ENCODE measurements at places on chromosomes 2 and 18.

GRCh38 chr18:43751203-43751602, 473.9 kb upstream of the SYT4 start:
- DNase-seq: peak; percentile 80

DNA sequence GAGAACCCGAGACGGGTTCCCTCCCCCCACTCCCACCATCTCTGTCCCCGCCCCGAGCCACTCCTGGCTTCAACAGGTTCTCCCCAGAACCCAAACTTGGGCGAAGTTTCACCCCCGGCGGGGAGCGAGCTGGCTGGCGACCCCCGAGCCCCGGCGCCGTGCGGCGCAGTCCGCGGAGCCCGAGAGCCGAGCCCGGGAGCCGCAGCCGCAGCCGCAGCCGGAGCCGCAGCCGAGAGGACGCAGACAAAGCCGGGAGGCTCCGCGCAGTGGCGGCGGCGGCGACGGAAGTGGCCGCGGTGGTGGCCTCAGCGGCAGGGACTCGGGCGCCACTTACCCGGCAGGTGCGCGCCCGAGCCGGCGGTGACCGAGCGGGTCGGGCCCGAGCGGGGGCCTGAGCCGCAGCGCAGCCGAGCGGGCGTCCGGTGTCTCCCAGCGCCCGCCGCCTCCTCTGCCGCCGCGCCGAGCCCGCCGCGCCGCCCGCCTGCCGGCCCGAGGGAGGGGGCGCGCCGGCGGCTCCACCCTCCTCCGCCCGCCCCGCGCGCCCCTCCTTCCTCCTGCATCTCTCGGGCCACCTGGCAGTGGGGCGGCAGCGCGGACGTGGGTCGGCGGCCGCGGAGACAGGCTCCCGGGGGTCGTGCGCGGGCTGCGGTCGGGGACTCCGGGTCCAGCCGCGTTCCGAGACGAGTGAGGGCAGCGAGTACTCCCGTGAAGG, at the start of gene ECEL1:
TSS of gene ECEL1 (minus strand) at position 450 of the 712 bp plus-strand sequence. CDS start 1,181 bp downstream, outside the sequence.
- DNase-seq: peak; percentile 4

- no peak for DNase-seq
Measured at GRCh38 chr2:44397447-44398175, 35.9 kb downstream of the CAMKMT start.

DNA sequence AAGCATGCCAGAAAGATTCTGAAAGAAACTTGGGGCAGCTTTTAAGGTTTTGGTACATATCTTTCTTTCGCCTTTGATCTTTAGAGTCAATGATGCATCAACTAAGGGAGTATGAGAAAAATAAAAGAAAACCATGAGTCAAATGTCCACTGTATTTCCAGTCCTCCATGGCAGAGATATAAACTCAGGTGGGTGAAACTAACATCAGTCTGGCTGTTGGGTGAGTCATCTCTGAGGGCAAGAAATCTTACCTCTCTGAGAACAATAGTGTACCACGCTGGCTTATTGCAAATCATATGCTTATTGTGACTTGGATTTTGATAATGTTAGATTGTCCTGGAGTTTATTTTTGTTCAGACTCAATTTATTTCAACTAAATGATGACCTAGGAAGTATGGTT, 521.0 kb downstream of the PLCL1 start:
- no peak for DNase-seq

GRCh38 chr18:75211953-75212750, 1.6 kb downstream of the TSHZ1 start:
- DNase-seq: peak; percentile 21

DNA sequence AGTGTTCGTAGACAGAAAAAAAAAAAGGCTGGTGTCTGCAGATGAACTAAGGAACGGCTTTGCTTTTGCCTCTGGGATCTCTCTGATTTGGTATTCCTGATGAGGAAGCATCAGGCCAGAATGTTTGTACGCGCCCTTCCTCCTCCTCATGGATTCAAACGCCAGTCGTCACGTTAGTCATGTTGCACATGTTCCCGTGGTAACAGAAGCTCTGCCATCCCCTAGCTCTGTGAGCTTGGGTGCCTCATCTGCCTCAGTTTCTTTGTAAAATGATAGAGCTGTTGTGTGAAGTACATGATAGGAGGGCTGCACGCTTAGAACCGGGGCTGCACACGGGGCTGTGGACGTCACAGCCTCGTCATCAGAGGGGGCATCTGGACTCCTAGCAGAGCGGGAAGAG, 47.0 kb downstream of the TSHZ1 start:
- no peak for DNase-seq

- DNase-seq: no peak
Measured at GRCh38 chr2:174753038-174753633, 11.1 kb downstream of the CHRNA1 start.

DNA sequence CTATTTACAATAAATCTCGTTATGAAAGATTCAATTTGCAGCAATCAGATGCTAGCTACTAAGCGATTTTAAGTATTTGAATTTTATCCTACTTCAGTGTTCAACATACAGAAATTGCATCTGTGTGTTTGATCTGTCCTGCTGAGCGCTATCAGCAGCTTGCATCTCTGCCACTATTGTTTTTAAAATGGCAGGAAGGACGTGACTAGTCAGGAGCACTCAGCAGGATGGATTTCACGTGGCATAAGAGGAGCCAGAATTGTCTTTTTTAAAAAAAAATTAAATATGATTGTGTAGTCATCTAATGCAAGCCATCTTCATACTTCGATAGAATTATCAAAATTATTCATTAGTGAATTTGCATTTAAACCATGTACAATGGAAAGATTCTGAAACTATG, 2.8 kb upstream of the KLHL14 start:
- no peak for DNase-seq

DNA sequence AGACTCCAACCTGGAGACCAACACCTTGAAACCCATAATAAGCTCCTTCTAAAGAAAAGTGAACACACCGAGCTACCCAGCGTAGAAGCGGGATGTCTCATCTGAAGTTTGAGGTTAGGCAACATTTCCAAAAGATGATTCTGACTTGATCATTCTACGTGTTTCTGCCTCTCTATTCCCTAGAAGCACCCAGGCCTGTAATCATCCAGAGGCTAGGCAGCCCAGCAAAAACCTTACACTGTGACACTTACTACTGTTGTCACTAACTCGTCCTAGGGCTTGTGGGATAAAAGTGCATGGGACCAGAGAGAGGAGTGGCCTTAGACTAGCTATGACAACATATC, 1.4 kb downstream of the ZBTB14 start:
- no peak for DNase-seq

- DNase-seq: no peak
Measured at GRCh38 chr2:143398781-143399180, 269.6 kb downstream of the ARHGAP15 start.

DNA sequence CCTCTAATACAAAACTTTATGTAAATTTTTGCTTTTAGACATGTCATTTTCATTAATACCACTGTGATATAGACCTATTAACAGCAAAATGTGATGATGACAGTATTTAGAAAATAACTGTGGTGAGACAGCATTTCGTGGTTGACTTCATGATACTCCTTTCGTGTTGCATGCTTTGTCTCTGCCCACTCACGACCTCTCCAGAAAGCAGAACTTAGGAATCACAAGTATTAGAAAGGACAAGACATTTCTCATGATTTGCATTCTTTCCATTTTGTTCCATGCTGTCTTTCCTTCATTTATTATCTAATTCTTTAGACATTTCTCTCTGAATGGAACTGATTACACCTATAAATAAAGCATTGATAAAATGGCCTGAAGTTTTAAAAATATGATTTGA, 85.2 kb upstream of the POU3F3 start:
- DNase-seq: peak; percentile 7

GRCh38 chr2:231764760-231765159, 16.3 kb downstream of the PDE6D start:
- DNase-seq: no peak

DNA sequence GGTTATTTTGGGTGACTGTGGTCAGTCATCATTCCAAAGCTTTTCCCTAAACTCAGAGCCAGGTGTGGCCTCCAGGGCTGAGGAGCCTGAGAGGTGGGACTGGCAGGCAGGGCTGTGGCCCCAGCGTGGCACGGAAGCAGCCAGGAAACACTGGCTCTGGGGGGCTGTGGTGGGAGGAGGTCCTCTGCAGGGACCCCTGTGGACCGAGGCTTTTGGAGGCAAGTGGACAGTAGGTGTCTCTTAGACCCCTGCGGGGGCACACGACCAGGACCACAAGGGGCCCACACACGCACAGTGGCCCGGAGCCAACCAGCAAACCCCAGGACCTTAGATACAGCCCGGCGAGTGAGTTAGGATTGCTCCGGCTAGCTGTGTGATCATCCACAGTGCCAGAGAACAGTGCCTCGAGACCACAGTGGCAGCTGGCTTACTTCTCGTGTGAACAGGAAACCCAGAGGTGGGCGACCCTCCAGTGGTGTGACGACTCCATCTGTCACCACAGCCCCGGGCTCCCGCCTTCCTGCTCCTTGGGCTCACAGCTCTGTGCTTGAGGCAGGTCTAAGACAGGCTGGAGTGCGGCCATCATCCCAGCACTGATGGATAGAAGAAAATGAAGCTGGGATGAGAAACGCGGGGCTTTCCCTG, 1.6 kb upstream of the RTP5 start:
- no peak for DNase-seq

GRCh38 chr2:144256996-144257707, 262.8 kb downstream of the ZEB2 start:
- DNase-seq: no peak

DNA sequence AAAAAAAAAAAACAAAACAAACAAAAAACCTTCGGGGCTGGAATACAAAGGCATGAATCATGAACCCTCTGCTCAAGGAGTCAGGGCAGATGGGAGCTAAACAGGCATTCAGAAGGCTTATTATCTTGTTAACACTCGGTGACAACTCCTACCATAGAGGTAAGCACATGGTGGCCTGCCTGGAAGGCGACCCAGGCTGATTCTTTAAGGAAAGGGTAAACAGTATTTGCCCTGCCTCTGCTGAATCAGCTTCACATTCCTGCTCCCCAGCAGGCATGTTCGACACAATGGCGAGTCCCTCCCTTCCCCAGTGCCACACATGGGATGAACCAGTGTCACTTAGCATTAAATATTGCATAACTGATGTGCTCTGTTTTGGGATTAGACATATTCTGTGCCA, 191.9 kb downstream of the ARL4C start:
- peak; percentile 94 for DNase-seq

DNA sequence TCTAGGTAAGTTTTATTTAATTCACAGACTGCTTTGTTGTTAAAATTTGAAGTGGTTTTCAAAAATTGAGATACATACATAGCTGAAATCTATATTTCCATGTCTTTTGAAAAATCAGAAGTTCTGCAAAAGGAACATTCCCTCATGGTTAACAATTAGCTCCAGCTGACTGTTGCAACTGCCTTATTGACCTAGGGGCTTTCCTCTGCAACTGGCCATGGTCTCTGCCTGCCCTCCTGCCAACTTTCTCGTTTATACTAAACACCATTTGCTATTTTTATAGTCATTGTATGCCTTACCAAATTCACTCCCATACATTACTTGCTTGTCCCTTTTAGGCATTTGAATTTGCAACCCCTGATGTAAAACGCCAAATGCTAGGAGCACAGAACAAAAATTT, 107.2 kb downstream of the PID1 start:
- DNase-seq: no peak

- DNase-seq: no peak
Measured at GRCh38 chr18:678482-679182, 21.2 kb downstream of the TYMS start.

DNA sequence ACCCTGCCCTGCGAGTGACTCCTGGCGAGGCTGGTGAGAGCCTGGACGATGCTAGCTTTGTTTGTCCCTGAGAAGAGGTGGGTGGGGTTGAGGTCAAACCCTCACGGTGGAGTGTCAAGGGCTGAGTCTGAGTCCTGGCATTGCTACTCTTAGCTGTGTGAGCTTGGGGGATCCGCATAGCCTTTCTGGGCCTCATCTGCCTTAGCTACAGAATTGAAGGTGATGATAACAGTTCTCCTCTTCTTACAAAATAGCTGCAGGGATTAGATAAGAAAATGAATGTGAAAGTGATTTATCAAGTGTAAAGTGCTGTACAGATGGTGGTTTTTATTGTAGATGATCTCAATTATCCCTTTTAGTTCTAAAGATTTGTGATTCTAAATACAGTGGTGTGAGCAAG, 144.6 kb downstream of the LPIN1 start:
- DNase-seq: no peak

GRCh38 chr2:224650815-224651439, 65.2 kb downstream of the CCDC195 start:
- peak; percentile 13 for DNase-seq

DNA sequence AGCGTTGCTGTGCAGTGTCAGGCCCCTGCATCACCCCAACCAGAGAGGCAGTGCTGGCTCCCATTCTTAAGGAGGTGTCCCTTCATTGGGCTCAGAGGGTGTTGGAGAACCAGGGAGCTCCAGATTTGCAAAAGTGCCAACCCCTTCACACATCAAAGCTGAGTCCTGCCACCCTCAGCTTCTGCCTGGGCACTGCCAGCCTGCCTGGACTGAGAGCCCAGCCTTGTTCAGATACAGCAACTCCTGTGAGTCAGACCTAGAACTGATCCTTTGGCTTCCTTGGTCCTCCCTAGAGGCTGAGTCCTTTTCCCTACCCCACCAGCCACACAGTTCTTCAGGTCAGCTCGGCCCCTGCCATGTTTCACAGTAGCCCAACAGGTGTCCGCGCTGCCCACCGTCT, 424.9 kb upstream of the MYT1L start:
- DNase-seq: no peak

GRCh38 chr2:190343089-190343535, 277 bp upstream of the INPP1 start:
- DNase-seq: no peak

DNA sequence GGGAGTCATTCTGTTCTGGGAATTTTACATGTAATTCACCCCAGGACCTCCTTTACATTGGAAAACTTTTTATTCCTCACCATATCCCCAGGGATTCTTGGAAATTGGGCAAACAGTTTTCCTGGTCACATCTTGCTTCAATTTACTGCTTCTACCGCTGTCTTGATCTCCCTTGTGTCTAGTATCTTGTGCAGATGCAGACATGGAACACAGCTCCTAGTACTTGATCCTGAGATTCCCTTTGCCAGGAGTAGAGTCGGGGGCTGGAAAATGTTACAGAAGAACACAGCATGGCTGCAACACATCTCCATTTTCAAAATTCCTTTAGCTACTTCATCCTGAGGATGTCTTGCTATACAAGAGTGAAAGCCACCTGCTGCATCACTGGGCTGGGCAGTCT, 472.8 kb downstream of the PLCL1 start:
- no peak for DNase-seq

- DNase-seq: no peak
Measured at GRCh38 chr2:10085043-10085667, 4.9 kb upstream of the CYS1 start.

DNA sequence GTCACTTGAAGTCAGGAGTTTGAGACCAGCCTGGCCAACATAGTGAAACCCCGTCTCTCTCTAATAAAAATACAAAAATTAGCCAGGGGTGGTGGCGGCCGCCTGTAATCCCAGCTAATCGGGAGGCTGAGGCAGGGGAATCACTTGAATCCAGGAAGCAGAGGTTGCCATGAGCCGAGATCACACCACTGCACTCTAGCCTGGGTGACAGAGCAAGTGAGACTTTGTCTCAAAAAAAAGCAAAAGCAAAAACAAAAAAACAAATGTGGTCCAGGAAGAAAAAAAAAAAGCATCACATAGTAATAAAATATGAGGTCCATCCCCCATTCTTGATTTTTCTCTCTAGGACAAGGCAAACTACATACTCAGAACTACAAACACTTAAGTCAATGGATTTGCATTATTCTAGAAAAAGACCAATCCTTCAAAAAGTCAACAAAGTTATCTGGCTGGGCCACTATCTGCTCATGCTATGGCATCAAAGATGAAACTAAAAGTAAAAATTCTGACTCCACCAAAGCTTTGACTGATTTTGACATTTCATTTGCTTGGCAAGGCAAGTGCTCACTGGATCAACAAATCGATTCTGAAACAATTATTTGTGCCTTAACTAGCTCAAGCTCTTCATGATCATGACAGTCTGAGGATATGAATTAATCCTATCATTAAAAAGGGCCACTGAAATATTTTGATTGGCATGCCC, 28.4 kb downstream of the MEX3C start:
- no peak for DNase-seq
